ENCODE measurements at places on chromosomes 4 and X.

- DNase-seq, result no peak
Measured at GRCh38 chrX:153665726-153666306, 7.8 kb downstream of the PNCK start.

- no peak for DNase-seq
Measured at GRCh38 chrX:136810493-136810892, 29.8 kb upstream of the ARHGEF6 start.

DNA sequence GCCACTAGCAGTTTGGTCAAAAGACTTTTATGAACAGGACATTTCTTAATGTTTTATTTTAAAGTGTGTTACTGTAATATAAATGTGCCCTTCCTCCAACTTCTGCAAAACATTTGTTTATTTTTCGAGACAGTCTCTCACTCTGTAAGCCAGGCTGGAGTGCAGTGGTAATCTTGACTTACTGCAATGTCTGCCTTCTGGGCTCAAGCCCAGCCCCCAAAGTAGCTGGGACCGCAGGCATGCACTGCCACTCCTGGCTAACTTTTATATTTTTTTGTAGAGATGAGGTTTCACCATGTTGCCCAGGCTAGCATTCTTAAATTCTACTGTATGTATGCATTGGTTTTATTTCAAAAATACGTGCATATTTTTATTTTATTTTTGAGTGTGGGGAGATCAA lies 1201.9 kb downstream of the STIM2 start:
- no peak for DNase-seq

GRCh38 chrX:41145920-41146608 lies 60.8 kb downstream of the USP9X start:
- DNase-seq, result no peak

- DNase-seq, result no peak
Measured at GRCh38 chrX:102745857-102746584, 25.5 kb downstream of the GPRASP3 start.

DNA sequence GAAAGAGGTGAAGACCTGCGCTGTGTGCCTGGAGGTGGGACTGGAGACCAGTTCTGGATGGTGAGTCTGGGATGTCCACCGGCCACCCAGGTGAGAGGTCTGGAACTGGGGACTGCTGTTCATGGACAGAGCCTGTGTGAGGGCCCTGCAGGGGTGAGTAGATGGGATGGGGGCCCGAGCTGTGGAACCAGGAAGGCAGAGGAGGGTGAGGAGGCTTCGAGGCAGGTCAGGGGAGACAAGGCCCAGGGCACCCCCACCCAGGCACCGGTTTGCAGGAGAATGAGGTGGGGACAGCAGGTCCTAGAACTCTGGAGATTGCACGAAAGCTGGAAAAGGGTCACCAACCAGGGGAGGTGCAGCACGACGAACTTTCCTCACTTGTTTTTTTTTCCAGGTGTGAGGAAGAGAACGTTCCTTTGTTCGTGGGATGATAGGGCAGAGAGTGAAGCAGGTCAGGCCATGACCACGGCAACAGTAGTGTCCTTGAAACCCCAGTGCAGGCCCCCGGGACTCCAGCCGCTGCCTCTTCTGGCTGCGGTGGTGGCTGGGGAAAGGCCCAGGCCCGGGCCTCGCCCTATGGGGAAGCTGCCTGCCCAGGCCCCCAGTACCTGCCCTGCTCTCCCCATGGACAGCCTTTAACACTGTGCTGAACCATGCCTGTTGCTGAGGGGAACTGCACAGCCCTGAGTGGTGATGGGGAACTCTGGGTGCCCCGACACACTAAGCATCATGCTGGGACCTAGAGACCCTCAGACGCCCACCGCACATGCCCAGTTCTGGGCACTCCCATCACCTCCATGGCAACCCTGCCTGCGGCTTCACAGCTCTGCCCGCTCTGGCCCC lies 22.9 kb downstream of the TNIP2 start:
- no peak for DNase-seq

- DNase-seq, result no peak
Measured at GRCh38 chrX:1093586-1094421, 118.6 kb downstream of the CRLF2 start.

DNA sequence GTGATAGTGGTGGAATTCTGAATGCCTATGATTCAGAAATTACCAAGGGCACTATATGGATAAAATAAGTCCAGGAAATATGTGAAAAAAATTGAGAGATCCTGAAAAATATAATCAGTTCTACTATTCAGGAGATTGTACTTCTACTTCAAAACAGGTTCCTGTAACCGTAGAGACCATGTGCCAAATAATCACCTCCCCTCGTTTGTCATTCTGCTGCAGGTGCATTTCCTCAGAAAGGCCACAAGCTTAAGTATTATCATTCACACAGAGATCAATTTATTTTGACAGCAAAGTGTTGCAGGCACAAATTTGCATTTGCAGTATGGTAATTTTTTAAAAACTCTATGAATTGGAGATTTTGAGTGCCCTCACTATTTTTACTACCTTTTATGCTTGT lies 1000.0 kb downstream of the CCSER1 start:
- DNase-seq, result no peak

DNA sequence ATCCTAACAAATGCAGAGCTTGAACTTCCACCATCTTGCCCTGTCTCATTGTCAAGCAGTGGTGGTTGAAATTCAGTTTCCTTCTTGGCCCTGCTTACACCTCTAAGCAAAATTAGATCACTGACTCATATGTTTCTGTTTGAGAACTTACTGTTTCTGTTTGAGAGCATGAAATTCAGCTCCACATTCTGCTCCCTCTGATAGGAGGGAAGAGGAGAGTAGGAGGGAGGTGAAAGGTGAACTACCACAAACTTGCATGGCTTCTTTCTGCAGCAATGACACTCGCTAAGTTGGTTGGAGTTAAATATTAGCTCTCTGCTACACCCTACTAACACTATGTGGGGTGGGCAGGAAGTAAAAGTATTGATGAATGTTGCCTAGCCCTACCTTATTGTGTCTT lies 117.8 kb upstream of the EDA2R start:
- no peak for DNase-seq

DNA sequence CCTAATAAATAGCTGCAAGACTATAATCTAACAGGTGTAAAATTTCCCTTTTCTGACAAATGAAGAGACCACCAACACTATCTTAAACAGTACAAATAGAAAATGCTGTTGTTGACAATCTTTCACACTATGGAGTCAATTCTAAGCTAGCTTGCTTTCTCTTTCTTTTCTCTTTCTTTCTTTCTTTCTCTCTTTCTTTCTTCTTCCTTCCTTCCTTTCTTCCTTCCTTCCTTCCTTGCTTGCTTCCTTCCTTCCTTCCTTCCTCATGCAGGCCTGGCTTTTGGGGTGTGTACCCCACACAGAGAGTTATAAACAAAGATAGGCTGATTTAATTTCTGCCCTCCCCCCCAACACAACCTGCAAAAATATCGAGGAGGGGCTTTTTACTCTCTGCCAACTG lies 8.1 kb upstream of the ARX start:
- no peak for DNase-seq

GRCh38 chr4:153750197-153750817 lies 9.5 kb downstream of the RNF175 start:
- DNase-seq, result peak; percentile 67

- DNase-seq, result no peak
Measured at GRCh38 chrX:30364229-30364628, 55.0 kb upstream of the NR0B1 start.

- DNase-seq, result no peak
Measured at GRCh38 chr4:164081371-164081770, 586.9 kb downstream of the TMA16 start.

Measured in HuH-7 (cell line).